ENCODE measurements at places on chromosomes 5 and 9.
A peak's percentile ranks its signal among the peaks of the same experiment; 100 is the strongest.

DNA sequence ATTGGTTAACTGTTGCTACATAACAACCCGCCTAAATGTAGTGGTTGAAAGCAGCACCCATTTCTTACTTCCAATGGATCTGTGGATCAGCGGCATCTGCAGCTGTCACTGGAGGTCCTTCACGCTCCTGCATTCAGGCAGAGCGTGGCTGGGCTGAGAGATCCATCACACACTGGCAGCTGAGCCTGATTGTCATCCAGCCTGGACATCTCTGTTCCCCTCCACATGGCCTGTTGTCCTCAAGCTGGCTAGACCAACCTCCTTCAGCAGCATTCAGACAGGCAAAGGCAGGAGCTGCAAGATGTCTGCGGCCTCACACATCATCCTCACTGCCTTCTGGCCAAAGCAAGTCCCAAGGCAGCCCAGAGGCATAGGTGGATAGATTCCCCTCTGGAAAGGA is 36.9 kb downstream of the DYNC2I2 start:
- no peak for DNase-seq

- no peak for DNase-seq
Measured at GRCh38 chr9:78021697-78022096, 9.9 kb downstream of the GNAQ start.

GRCh38 chr9:106039151-106039935 is 345.0 kb downstream of the TMEM38B start:
- DNase-seq: no peak

GRCh38 chr9:134869554-134870300 is 10.9 kb upstream of the FCN2 start:
- no peak for DNase-seq

DNA sequence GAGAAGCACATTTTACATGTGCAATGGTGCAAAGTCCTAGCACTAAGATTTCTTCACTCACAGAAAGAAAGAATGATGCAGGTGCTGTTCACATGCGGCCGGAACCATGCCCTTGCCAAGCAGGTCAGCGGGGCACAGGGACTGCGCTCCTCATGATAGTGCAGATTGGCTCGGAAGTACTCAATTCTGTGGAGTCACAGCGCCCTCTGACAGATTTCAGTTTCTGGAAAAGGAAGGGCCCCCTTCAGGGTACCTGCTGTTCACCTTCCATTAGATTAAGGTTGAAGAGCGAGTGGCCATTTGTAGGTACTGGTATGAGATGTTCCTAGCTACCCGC is 75.7 kb downstream of the TMC1 start:
- no peak for DNase-seq

- no peak for DNase-seq
Measured at GRCh38 chr9:12776513-12777055, 1.8 kb downstream of the LURAP1L start.

DNA sequence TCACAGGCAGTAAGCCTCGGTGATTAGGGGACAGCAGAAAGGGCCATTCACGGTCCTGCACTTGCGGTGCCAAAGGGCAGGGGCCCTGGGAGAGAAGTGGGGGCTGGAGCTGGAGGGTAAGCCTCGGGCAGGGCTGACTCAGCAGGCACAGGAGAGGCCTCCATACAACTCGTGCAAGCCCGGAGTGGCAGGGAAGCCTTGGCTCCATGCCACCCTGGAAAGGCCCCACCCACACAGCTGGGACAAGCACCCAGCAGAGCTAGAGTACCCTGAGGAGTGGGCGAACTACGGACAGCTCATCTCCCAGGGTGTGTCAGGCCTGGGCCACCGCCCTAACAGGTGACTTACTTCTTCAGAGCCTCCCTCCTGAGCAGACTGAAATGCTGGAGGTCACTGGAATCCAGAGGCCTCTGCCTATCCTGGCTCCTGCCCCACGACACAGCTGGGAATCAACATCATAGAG is 5.6 kb upstream of the CAMK2A start:
- peak; percentile 59 for DNase-seq

Measured in NCI-H510A (cell line).